ENCODE measurements at places on chromosomes 16 and 17.
A peak's percentile ranks its signal among the peaks of the same experiment; 100 is the strongest.

DNA sequence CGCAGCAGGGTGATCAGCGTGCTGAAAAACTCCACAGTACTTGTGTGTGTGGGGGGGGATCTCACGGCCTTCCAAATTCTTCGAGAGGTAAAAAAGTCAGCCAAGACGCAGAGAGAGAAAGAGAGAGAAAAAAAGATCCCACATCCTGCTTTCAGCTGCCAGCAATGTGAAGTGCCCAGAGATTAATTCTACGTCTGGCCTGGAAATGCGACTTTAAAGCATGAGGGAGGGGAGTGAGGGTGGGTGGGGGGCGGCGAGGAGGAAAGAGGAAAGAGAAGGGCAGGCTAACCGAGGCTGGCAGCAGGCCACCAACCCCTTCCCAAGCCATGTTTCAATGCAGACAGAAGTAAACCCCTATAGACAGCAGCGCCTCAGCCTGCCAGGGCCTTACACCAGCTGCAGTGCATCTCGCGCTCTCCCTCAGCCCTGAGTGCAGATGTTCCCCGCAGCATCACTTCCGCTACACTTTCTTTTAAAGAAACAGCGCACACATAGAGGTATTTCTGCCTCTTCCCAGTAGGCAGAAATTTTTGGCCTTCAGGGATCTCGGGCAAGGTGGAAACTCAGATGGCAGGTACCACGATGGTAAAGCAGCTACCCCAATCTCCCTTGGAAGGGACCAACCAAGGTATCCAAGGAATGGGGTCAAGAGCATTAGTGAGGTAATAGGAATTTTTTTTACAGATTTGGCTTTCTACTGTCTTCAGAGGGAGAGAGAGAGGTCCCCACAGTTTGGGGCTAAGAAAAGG is 87.8 kb downstream of the SMG6 start:
- DNase-seq = peak; percentile 85

DNA sequence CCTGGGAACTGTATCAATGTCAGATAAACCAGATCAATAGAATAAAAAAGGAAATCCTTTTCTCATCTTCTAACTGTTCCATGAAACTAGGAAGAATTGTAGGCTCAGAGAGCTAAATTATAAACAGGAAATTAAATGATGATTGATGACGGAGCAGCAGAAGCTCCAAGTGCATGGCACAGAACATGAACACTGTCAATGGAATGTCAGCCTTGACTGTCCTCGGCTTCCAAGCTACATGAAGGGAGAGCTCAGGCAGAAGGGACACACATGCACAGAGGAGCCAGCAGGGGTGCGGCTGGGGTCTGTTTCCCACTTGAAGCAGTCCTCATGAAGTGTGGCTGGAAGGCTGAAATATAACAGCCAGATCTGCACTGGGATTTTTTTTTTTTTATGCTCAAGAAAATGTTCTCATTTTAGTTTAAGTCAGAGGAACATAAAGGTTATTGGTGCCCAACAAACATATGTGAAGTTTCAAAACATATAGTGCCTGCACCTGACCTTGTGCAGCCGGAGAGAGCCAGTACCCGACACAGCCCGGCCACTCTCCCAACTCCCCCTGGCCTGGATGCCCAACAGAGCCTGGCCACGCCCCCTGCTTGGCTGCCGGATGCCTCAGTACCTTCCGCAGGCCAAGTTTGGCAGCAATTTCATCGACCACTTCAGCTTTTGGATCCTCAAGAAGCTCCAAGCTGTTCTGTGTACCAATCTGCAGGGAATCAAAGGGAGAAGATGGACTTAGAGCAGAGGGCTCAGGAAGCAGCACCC is 37.0 kb downstream of the NPLOC4 start:
- no peak for DNase-seq

DNA sequence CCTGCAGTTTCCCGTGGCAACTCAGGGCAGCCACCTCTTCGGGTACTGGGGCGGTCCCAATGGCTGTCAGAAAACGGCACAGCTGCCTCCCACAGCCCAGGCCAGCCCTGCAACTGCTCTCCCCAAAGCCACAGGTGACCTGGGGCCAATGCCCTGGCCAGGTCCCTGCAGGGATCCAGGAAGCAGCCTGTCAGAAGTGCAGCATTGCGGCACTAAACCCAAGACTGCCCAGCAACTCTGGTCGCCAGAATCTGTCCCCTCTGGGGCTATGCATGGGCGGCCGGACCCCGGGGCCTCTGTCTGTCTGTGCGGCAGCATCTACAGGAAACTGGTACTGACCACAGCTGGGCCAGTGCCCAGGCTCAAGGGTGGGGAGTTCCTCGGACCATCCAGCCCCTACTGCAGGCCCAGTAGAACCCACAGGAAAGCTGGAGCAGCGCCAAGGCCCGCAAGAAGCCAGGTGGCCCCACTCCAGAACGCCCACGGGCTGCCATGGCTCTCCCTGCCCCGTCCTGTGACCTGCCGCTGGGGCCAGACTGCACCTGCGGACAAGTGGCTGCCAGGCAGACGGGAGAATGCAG is 5.5 kb downstream of the CYBC1 start:
- no peak for DNase-seq

DNA sequence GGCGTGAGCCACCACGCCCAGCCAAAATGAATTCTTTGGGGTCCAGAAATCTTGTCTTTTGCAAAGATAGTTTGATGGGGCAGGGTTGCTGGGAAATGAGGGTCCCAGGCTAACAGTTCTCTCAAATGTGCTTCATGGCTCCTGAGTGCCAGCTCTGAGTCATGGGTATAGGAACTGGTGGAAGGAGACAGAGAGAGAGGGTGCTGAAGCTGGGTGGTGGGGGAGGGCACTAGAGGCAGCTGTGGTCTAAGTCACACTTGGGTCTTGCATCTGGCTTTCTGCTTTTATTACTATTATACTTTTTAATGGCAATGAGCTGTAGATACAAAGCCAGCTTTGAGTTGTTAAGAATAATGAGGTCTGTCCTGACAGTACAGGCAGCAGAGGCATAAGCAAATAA is 54.6 kb downstream of the PRKCA start:
- no peak for DNase-seq

GRCh38 chr16:57486858-57487834 is 853 bp upstream of the DOK4 start:
- no peak for DNase-seq

- no peak for DNase-seq
Observed at GRCh38 chr17:81385320-81386111, 9.7 kb upstream of the BAHCC1 start.

DNA sequence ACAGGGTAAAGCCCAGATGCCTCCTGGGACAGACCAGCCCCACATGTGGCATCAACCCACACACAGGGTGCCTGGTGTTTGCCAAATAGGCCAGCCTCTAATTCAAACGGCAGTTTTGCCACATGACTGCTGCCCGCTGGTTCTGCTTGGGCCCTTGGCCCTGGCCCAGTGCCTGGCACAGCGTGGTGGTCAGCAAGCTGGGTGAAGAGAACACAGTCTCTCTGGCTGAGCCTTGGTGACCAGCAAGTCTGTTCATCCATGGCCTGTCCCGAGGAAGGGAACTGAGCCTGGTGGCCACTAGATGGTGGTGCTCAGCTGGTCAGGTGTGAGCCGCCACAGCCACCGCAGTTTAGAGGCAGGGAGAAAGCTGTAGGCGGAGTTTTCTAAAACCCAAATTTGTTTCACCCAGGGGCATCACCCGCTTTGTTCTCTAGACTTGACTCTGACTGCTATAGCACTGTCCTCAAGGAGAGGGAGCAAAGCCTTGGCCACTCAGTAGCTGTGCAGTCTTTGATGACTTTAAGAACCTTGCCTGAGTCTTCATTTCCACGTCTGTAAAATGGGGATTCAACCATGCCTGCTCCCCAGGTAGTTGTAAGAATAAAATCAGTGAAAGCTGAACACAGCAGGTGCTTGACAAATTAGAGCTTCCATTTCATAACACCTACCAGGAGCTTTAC is 4.7 kb upstream of the GFAP start:
- DNase-seq = peak; percentile 55

GRCh38 chr17:67434061-67434525 is 57.0 kb downstream of the PITPNC1 start:
- DNase-seq = no peak

GRCh38 chr17:50028736-50029120 is 27.2 kb upstream of the ITGA3 start:
- DNase-seq = no peak

All from AG04450 (cell line).